Large intestine (tissue), 12 donors: ENCODE measurements at places on chromosomes 7 and 10.
A peak's percentile ranks its signal among the peaks of the same experiment; 100 is the strongest.

DNA sequence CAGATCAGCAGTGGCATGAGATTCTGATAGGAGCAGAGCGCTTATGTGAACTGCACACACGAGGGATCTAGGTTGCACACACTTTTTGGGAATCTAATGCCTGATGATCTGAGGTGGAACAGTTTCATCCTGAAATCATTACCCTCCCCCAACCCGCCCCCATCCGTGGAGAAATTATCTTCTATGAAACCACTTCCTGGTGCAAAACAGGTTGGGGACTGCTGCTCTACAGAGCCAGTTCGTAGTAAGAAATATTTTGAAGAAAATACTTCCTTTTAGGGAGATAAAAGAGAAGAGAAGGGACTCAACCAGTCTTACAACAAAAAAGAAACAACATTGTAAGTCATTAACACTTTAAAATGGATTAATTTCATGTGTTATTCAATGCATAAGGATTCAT, 1308.2 kb downstream of the GATA3 start:
- DNase-seq: no peak

- no peak for DNase-seq
These were observed 92.2 kb downstream of the SEMA3C start for GRCh38 chr7:80826520-80827238.

DNA sequence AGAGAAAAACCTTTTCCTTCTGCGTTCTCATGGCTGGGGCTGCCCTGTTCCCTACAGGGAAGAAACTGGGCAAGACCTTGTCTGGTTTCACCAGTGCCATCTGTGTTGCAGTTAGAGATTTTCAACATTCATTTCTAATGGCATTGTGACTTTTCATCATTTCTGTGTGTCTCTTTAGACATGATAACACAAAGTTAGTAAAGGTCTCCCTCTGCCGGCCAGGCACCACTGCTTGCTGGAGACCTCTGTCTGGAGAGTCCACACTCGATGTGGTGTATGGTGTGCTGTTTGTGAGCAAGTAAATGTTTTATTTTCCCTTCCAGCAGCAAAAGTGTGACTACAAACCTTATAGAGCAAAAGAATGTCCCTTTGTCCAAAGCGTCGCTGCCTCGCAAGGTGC, 213.5 kb downstream of the PAXIP1 start:
- no peak for DNase-seq

- peak; percentile 69 for DNase-seq
These were observed 1.4 kb upstream of the CYP26A1 start for GRCh38 chr10:93072225-93072712.

DNA sequence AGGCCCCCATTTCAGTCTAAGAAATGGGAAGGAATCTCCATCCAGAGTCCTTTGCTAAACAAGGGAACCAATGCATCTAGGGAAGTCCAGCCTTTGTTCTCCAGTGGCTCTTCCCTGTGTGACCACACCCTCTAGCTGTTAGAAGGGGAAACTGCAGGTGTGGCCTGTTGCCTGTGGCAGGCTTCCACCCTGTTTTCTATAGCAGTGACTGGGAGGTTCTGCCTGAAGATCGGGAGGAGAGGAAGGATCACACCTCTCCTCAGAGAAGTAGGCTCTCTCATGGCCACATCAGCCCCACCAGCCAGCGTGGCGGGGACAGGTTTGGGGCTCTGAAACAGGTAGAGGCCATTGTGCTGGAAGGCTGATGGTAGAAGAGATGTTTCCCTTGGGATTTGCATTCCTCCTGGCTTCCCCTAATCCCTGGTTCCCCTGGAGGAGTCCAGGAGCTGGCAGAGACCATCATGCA, 47.7 kb upstream of the TRIM8 start:
- peak; percentile 61 for DNase-seq

DNA sequence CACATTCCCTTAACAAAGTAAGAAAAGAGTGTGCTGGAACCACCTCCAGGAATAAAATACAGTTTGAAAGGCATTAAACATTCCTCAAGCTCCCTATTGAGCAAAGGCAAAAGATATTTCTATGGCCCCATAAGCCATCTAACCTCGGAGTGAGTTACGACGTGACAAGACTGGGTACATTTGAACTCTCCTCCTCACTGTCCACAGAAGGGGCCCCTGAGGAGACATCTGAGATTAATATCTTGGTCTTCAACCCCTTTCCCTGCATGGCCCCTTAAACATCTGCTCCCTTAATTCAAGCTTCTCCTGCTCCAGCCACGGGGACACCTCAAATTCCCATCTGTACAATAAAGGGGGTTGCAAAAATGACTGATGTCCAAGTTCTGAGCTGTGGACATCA, 526 bp downstream of the GIMAP1 start:
- no peak for DNase-seq

- no peak for DNase-seq
These were observed 32.4 kb upstream of the HSPA12A start for GRCh38 chr10:116774728-116775151.

DNA sequence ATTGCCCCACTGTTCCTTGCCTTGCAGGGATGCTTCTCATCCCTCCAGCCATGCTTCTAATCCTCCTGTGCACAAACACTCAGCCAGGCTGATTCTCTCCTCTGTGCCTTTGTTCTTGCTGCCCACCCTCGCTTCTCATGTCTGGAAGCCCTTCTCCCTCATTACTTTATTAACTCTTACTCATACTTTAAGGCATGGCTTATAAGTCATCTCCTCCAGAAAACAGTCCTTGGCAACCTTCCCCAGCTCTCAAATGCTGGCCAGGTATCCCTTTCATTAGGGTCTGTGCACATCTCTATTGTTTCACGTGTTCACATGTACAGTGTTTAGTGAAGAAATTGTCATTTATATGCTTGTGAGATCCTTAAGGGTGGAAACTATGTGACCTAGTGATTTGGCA, 62.9 kb downstream of the ITGB8 start:
- DNase-seq: no peak

- peak; percentile 65 for DNase-seq
These were observed 220.1 kb upstream of the MKLN1 start for GRCh38 chr7:131107337-131108211.

GRCh38 chr7:134313543-134313942, 3.2 kb downstream of the SLC35B4 start:
- peak; percentile 52 for DNase-seq

DNA sequence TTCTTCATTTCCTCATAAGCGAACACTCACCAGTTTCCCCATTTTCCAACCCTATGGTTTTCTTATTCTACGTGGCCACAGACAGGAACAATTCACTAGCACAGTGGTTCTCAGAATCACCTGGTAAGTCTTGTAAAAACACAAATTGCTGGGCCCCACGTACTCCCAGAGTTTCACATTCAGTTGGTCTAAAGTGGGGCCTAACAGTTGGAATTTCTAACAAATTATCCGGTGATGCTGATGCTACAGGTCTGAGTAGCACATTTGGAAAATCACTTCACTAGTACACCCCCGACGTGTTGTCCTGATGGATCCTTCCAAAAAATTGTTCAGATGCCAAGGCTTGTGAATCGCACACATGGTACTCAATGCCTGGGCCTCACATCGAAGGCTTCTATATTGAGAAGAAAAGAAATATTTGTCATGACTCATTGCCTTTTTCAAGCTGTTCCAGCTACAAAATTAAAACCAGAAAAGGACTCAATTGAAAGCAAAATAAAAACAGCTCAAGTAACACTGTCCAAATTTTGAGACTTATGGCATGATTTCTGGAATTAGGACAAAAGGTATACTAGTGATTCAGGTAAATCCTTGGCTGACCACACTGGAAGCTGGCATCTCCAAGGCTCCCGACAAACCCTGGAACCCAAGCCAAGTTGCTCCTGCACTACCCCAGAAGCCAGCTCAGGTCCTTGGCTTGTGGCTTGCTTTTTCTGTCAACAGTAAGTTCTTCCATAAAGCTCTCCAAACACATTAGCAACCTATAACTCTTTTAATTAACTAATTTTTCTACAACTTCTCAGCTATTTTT, 12.9 kb upstream of the VIM start:
- no peak for DNase-seq

- DNase-seq: no peak
These were observed 2.9 kb downstream of the UBE3C start for GRCh38 chr7:157141525-157142060.

DNA sequence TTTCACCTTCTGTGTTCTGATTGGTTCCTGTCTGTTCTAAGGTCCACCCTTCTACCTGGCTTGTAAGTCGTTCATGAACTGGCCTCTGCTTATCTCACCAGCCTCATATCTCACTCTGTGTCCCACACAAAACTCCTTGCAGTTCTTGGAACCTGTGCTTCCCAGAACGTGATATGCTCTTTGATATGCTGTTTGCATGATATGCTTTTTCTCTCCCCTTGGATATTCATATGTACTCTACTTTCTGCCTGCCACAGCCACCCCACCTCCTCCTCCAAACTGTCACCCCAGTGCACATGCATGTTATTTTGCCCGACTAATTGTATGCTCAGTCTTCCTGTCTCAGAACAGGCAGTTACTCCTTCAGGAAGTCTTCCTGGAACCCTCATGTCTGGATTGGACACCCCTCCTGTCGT, 1.9 kb upstream of the ITPRIP start:
- DNase-seq: no peak

DNA sequence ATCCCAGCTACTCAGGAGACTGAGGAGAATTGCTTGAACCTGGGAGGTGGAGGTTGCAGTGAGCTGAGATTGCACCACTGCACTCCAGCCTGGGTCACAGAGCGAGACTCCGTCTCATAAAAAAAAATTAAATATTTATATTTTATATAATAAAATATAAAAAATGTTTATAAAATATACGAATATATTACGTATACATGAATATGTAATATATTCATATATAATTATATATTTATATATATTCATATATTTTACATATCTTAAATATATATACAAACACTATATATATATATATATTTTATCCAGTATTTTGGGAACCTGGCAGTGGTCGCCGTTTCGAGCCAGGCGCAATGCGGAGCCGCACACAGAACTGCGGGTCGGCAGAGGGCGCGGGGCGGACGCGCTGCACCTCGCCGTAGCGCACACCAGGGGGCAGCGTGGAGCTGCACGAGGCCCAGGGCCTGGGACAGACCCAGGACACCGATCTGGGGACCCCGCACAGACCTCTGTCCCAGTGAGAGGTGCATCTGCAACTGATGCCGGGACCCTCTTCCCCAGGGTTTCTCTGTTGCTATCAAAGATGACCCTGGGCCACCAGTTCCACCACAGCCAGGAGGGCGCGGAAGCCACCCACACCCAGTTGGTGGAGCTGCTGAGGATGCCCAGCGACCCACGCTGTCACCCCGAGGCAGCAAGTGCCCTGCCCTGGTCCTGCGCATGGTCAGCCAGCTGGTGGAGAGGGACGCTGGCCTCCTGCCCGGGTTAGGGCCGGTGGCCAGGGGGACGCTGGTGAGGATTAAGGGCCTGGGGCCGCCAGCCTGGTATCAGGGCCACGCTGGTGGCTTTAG, 22.7 kb downstream of the AP5Z1 start:
- DNase-seq: peak; percentile 18

GRCh38 chr10:18472977-18473376, 178.4 kb downstream of the NSUN6 start:
- DNase-seq: peak; percentile 5

DNA sequence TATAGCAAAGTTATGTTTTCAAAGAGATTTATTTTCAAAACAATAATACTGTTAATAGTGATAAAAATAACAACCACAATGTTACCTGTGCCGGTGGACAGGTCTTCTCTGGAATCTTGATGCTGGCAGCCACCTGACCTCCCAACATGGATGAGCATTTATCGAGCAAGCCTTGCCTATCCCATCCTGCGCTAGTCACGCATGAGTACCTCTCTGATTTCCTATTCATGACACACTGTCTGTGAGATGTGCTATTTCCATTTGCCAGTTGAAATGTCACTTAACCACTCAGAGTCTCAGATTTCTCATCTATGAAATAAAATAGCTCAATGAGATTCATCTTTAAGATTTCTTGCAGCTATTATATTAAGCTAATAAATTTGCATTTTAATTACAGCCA, 341.2 kb upstream of the VWC2 start:
- DNase-seq: no peak

- DNase-seq: no peak
These were observed 26.5 kb upstream of the WNT16 start for GRCh38 chr7:121302214-121302745.

GRCh38 chr10:3225561-3225960, 53.0 kb upstream of the PITRM1 start:
- DNase-seq: no peak

DNA sequence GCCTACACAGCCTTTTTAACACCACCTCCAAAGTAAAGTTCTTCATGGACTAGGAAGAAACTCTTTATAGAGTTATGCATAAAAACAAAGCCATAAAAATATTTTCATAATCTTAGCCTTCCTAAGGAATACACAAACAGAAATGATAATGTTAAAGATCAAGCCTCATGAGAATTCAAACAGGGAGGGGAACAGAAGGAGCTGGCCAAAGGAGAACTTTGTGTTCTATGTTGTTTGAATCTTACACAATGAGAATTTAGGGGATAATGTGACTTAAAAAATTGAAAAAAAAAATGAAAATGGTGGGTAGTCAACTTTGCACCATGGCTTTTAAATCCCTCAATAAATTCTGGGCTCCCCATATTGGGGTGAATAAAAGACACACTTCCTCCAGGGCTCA, 9.1 kb upstream of the PILRB start:
- DNase-seq: no peak

GRCh38 chr7:17364671-17365070, 66.2 kb downstream of the AHR start:
- no peak for DNase-seq

DNA sequence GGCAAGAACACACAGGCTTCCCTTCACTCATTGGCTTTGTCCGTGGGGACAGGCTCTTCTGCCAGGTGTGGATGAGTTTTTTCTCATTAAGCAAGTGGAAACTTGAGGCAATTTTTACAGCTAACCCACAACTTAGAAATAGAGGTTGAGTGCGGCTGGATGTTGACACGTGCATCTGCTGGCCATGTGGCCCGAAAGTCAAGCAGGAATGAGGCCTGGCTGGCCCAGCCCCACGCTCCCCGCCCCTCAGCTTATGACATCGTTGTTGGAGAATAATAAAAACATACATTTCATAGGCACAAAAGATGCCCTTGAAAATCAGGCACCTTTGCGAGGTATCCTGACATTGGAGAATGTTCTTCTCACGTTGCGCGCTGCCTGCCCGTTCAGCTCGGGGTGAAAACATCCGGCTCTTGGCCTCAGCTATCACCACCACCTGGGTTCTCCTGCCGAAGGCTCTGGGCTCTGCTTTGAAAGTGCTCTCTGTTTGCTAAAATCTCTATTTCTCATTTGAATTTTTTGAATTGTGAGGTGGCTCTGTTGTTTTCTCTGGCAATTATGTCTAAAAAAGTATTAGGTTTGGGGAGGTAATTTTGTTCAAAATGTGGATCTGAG, 310.7 kb downstream of the WDR37 start:
- no peak for DNase-seq

- no peak for DNase-seq
These were observed 40.6 kb upstream of the FAM3C start for GRCh38 chr7:121436688-121437087.

- no peak for DNase-seq
These were observed 43.5 kb downstream of the MCU start for GRCh38 chr10:72735288-72735936.

GRCh38 chr10:76729841-76730487, 907.6 kb downstream of the KCNMA1 start:
- no peak for DNase-seq

- no peak for DNase-seq
These were observed 69.1 kb upstream of the COMTD1 start for GRCh38 chr10:75304741-75305390.

GRCh38 chr10:69181433-69181832, 1.4 kb downstream of the SUPV3L1 start:
- no peak for DNase-seq

- no peak for DNase-seq
These were observed 39.1 kb downstream of the HTR7 start for GRCh38 chr10:90818736-90819135.

- DNase-seq: no peak
These were observed 42.1 kb downstream of the TRIM24 start for GRCh38 chr7:138502023-138502767.

- DNase-seq: no peak
These were observed 573.5 kb downstream of the TNS3 start for GRCh38 chr7:47008461-47008860.
